ENCODE measurements at places on chromosomes 16 and 17.

DNA sequence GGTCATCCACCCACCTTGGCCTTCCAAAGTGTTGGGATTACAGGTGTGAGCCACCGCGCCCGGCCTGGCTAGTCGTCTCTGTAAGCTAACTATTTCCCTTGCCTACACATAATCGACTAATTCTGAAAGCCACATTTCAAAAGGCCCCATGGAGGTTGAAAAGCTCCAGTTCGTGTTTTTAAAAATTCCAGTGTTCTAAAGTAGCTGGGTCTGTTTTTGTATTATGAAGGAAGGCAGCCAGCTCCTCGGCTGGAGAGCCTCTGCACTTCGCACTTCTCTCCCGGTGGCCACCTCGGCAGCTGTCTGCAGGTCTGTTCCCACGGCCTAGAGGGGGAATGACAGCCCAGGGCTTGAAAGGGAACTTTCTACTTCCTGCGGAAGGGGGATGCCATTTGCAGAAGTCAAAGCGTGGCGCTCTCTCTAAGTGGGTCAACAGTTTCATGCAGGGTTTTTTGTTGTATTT, 16.9 kb downstream of the HASPIN start:
- DNase-seq, result no peak

DNA sequence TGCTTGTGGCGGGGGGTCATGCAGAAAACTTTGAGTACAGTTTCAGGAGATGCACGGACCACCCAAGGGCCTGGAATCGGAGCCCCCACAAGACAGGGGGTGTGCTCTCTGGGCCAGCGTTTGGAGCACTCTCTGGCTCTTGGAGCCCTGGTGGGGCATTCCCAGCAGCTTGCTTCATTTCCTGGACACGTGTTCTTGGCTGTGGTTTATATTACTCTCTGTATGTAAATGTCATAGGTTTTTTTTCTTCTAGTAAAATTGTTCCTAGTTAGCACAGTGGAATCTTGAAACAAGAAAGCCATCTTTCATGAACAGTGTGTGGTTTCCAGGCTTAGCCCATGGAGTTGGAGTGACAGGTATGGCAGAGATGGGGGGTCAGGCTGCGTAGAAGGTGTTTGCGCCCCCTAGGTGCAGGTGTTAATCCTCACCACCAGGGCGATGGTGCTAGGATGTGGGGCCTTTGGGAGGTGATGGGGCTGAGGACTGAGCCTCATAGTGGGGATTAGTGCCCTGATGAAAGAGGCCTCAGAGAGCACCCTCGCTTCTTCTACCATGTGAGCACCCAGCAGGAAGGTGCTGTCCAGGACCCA, 79.8 kb downstream of the JPH3 start:
- no peak for DNase-seq

- DNase-seq, result no peak
Observed at GRCh38 chr17:4527566-4528125, 27.5 kb downstream of the MYBBP1A start.

- no peak for DNase-seq
Observed at GRCh38 chr16:49625311-49626065, 230.4 kb downstream of the ZNF423 start.

GRCh38 chr17:36627101-36627500, 25.7 kb downstream of the MRM1 start:
- no peak for DNase-seq

DNA sequence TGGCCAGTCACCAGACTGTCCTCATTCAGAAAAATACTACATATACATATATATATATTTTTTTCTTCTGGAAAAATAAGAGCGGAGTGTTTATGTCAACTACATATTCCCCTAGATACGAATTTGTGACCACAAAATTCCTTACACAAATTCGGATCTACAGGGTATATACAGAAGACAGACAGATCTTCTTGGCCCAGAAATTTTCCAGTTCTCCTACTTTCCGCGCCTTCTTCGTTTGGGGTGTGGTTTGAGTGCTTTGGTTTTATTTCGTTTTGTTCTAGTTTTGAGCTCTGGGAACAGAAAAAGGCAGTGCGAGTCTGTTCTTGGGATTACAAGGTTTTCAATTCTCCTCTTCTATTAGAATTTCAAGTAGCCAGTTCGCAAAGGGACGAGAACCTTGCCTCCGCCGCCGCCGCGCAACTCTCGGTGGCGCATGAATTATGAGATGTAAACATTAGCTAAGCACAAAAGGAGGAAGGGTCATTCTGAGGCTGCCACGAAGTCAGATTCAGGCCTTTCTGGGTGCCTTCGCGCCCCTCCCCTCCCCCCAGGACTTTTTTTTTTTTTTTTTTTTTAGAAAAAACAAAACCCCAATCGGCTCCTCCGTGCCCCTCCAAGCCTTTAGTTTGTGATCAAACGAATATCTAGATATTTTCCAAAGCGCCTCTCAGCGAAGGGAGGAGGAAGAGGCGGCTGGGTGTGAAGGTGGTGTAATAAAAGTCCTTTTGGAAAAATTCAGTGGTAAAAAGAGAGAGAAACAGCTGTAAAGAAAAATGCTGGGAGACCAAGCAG, 1.8 kb upstream of the HOXB4 start:
- no peak for DNase-seq

DNA sequence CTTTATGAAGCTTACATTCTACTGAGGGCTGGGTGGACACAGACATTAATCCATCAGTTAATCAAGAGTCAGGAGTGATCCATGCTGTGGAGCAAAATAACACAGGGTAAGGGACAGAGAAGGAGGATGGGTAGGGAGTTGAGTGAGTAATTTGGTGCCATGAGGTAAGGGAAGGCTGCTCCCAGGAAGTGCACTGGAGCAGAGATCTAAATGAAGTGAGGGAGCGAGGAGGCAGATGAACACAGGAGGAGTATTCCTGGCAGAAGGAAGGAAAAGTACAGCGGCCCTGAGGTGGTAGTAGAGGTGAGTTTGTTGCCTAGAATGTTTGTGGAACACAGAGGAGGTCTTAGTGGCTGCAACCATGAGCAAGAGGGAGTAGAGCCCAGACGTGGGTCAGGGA, 34.8 kb downstream of the ASIC2 start:
- DNase-seq, result no peak

- DNase-seq, result no peak
Observed at GRCh38 chr17:70171159-70171558, 1.8 kb downstream of the KCNJ2 start.

DNA sequence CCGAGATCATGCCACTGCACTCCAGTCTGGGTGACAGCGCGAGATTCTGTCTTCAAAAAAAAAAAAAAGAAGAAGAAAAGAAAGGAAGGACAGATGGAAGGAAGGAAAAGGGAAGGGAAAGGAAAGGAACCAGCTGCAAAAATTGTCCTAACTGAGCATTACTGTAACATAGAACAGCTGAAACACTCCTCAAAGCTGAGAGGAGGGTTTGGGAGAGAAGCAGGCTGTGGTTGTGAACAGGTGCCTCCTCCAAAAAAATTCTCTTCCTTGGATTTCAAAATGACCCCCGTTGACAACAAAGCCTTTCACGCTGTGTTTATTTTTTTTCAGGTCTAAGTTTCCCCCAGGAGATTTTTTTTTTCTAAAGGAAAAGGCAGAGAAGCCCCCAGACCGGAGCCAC, 541.4 kb downstream of the WWOX start:
- DNase-seq, result no peak

GRCh38 chr17:81659038-81659437, 2.7 kb upstream of the PDE6G start:
- no peak for DNase-seq

- DNase-seq, result no peak
Observed at GRCh38 chr17:48451489-48451888, 21.5 kb upstream of the SKAP1 start.

GRCh38 chr16:88536971-88537751, 33.0 kb upstream of the ZC3H18 start:
- DNase-seq, result no peak

GRCh38 chr17:66812571-66812970, 22.3 kb upstream of the CACNG5 start:
- no peak for DNase-seq

GRCh38 chr17:50262001-50262794, 12.1 kb upstream of the TMEM92 start:
- DNase-seq, result no peak

DNA sequence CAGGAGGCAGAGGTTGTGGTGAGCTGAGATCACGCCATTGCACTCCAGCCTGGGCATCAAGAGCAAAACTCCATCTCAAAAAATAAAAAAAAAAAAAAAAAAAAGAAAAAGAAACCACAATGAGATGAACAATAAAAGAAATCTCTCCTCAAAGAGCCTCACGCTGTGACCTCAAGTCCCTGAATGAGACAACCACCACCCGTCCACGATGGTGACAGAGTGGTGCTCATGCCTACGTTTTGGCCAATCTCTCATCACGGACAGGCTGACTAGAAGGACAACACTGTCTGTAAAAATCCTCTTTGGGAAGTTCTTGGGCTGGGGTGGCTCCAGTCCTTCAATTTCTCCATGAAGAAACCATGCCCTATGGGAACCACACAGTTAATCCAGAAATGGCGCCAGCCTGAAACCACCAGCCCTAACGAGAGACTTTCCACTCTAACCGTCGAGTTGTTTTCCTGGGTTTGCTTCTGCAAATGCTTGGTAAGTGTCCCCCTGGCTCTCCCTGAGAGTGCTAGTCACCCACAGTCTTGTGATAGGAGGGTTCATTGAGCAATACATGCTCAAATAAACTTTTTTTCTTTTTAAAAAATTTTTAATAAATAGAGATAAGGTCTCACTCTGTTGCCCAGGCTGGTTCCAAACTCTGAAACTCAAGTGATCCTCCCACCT, 15.0 kb upstream of the PRSS27 start:
- DNase-seq, result no peak
